Non-pigmented ciliary epithelial cell (primary cell): ENCODE measurements at places on chromosomes 2 and 18.

GRCh38 chr2:217258170-217258569 is 398.3 kb upstream of the TNP1 start:
- DNase-seq: no peak

GRCh38 chr2:101987832-101988231 is 3.9 kb upstream of the IL1R2 start:
- DNase-seq: no peak

DNA sequence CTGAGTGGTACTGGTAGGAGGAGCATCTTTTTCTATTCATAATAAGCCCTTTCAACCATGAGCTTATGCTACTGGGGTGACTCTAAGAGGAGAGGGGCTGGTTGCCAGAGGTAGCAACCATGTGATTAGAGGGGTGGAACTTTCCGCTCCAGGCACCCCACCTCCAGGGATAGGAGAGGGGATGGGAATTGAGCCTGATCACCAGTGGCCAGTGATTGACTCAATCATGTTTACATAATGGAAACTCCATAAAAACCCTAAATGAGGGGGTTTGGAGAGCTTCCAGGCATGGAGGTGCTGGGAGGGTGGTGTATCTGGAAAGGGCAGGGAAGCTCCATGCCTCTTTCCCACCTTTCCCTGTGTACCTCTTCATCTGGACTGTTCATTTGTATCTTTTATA is 46.6 kb upstream of the RHOB start:
- DNase-seq: no peak

- DNase-seq: no peak
Observed at GRCh38 chr2:66255867-66256266, 179.1 kb upstream of the MEIS1 start.

- no peak for DNase-seq
Observed at GRCh38 chr2:184137955-184138354, 460.4 kb upstream of the ZNF804A start.

DNA sequence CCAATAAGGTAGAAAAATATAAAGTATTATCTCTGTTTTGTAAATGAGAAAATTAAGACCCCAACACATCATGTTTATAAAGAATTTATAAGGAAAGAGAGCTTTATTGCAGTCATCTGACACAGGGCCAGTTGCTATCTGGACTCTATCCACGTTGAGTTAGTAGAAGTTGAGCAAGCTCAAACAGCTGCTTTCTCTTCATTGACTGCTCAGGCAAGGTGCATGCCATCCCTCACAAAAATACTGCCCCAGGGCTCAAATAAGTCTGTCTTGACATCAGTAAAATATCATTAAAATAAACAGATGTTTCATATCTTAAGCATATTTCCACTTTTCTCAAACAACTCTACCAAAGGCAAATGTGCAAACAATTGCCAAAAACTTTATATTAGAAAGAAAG is 14.8 kb downstream of the COL5A2 start:
- DNase-seq: no peak
